Effector memory CD8-positive, alpha-beta T cell (primary cell): ENCODE measurements at places on chromosomes 13 and 19.

DNA sequence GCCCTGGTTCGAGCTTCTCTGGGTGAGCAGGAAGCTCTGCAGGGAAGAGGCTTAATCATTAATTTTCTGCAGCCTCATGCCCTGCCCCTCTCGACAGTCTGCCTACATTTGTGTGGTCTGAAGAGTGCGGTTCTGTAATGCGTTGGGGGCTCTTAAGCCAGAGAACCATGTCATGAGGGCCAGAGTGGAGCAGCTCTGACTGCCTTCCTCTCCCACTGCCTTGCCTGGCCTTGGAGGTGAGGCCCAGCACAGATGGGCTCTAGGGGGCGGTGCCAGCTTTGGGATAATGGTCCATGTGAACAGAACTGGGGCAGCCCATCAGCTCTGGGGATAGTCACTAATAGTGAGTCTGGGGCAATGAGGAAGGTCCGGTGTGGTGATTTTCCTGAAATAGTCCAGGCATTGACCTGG lies 5.7 kb downstream of the FGF9 start:
- DNase-seq: no peak
- peaks cover 22% of the 10 kb centered on the region for H3K4me1 ChIP-seq
- peak overlapping the region; percentile 88 for H3K4me3 ChIP-seq
- H3K27ac ChIP-seq: no peak overlapping the region

DNA sequence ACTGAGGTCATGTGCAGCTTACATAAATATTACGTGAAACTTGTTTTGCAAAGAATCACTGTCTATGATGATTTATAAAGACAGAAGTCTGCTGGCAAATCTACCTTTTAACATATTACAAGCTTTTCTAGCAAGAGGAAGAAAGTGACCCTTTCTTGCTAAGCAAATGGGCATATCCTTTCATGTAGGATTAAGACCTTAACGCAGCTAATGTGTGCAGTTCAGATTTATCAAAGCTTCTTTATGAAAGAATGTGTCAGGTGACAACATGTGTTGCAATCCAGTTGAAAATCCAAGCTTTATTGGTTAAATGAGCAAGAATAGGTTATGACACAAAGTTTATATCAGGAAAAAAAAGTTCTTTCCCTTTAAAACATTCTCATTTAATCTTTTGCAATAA lies 115.6 kb upstream of the NBEA start:
- no peaks in the 10 kb centered on the region for H3K36me3 ChIP-seq
- no peaks in the 10 kb centered on the region for H3K4me1 ChIP-seq
- no peak for DNase-seq
- no peaks in the 10 kb centered on the region for H3K27me3 ChIP-seq
- H3K4me3 ChIP-seq: no peak overlapping the region
- H3K27ac ChIP-seq: no peak overlapping the region

GRCh38 chr19:31315652-31316051 lies 33.6 kb downstream of the TSHZ3 start:
- H3K4me1 ChIP-seq: peaks cover 2% of the 10 kb centered on the region
- no peak for DNase-seq
- no peak overlapping the region for H3K27ac ChIP-seq
- peaks cover 15% of the 10 kb centered on the region for H3K27me3 ChIP-seq

DNA sequence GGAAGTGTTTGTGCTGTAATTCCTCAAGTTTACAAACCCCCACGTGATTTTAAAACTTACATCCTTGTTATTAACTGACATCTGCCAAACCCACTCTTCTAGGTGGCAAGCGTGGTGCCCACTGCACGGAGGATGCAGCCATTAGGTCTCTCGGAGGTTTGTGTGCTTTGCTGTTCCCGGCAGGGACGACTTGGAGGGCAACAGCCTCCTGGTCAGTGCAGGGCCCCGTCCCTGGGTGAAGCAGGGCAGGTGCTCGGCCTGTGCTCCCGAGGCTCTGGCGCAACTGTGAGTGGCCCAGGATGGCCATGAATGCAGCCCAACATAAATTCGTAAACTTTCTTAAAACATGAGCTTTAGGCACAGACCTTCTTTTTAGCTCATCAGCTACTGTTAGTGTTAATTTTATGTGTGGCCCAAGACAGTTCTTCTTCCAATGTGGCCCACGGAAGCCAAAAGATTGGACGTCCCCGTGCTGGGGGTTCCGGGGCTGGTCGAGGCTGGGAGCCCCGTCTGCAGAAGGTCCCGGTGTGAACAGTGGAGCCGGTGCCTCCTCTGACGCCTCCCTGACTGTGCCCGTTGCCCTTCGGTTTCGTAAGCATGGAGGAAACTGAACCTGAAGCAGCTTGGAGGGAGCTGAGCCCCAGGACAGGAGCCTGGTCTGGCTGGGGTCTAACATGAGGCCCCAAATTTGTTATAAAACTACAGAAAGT lies 11.9 kb downstream of the GAS6 start:
- H3K4me1 ChIP-seq: peaks cover 18% of the 10 kb centered on the region
- no peak overlapping the region for H3K27ac ChIP-seq
- H3K36me3 ChIP-seq: no peaks in the 10 kb centered on the region
- H3K4me3 ChIP-seq: no peak overlapping the region

DNA sequence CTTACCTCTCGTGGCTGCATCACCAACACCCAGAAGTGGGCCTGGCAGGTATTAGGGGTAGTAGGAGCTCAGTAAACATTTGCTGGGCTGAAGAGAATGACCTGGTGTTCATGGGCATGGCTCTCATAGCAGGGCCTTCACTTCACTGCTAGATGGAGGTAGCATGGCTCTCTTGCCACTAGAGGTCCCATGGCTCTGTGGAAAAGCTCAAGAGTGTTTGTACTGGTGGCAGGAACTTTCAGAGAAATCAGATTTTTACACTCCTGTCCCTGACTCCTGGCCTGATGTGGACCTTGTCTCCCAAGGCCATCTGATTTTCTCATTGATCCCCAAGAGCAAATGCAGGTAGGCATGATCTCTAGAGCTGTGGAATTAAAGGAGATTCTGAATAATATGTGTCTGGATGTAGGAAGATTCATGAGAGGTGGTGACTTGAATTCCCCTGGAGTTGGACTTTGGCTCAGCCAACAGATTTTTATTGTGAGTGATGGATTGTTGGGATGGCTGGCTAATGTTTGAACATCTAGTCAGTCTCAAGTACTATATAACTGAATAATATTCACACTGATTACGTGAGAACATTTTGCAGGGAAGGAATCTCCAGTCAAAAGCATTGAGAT lies 5.7 kb downstream of the ZNF574 start:
- H3K4me1 ChIP-seq: peaks cover 29% of the 10 kb centered on the region
- peak overlapping the region; percentile 69 for H3K27ac ChIP-seq
- peaks cover 39% of the 10 kb centered on the region for H3K36me3 ChIP-seq
- H3K27me3 ChIP-seq: no peaks in the 10 kb centered on the region
- DNase-seq: no peak

DNA sequence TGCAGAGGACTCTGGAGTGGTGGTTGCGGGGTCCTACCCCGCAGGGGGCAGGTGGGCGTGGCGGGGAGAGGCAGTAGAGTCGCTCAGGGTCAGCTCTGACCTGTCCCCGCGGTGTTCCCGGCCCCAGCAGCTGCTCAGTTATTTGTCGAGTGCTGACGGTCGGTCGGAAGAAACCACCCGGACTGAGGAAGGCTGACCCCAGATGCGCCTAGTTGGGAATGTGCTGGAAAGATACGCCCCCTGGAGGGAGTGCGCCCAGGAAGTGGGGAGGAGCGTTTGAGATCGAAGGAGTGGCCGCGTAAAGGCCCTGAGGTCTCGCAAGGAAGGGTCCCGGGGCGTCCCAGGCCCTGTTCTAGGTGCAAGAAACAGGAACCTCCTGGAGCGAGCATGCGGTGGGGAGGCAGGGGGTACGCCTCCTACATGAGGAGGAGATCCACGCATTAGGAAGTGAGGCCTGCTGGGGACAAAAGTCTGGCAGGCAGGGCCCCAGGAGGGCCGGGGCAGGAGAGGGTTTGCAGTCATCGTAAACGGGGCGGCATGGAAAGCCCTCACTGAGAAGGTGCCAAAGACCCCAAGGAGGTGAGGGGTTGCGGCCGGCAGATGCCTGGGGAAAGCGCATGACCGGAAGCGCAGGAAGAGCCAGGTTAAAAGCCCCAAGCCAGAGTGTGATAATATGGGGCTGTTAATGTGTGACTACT lies 9.2 kb downstream of the CCDC8 start:
- no peak for DNase-seq
- H3K4me3 ChIP-seq: peak overlapping the region; percentile 83
- peak overlapping the region; percentile 44 for H3K27ac ChIP-seq
- H3K27me3 ChIP-seq: peaks cover 89% of the 10 kb centered on the region
- peaks cover 13% of the 10 kb centered on the region for H3K4me1 ChIP-seq

DNA sequence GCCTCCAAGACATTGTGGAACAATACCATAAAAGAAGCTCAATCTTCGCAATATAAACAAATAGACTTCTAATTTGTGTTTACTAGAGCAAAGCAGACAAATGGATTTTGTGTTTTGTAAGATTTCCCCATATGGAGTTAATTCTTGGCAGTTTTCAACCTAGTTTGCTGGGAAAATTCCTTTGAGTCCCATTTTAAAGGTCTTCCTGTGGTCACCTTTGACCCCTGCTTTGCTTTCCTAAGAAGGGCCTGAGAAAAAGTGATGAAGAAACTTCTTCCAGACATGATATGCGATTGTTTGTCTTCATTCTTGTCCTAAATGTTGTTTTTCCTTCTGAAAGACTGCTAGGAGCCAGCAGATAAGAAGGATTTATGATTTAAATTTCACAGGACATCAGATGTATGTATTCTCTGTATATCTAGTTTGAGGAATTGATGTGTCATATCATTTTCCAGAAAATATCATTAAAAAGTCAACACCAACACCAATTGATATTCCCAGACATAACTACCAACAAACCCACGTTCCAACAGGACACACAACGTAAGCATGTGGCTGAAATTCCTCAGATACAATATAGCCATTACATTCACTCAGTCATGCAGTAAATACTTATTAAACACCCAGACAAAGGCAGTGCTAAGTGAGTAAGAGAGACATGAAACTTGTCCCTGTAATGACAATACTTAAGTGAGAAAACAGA lies 276.4 kb downstream of the LHFPL6 start:
- H3K36me3 ChIP-seq: no peaks in the 10 kb centered on the region
- H3K27me3 ChIP-seq: no peaks in the 10 kb centered on the region
- H3K27ac ChIP-seq: no peak overlapping the region
- H3K4me3 ChIP-seq: no peak overlapping the region

DNA sequence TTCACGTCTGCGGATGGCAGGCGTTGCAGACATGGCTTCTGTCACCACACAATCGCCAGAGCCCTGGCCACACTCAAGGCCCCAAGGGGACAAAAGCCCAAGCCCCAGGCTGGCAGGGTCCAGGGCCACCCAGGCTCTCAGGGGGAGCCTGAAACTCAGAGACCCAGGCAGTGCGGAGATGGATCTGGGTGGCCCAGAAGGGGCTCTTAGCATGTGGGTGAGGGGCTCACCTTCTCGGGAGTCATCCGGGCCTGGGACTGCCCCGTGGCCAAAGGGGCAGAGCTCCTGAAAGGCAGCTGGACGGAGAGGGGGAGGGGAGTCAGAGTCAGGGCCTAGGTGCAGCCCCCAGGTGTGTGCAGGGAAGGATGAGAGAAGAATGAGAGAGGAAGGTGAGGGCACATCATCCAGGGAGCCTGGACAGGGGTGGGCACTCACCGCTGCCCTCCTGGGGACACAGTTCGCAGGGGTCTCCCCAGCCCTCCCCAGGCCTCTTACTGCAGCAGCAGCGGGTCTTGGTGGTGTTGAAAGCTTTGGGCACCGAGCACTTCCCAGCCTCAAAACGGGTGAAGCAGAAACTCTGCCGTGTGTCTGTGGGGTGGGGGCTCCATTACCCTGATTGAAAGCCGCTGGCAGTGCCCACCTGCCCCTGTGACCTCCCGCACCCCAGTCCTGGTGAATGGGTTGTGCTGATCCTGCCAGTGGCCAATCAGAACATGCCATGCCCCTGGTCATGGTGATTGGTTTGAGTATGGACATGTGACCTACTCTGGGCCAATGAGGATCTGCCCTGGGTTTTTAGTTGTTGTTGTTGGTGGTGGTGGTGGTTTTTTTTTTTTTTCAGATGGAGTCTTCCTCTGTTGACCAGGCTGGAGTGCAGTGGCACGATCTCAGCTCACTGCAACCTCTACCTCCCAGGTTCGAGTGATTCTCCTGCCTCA lies 37.4 kb downstream of the CCL25 start:
- DNase-seq: no peak
- H3K4me1 ChIP-seq: no peaks in the 10 kb centered on the region
- H3K27me3 ChIP-seq: peaks cover 7% of the 10 kb centered on the region
- H3K36me3 ChIP-seq: no peaks in the 10 kb centered on the region
- no peak overlapping the region for H3K27ac ChIP-seq

DNA sequence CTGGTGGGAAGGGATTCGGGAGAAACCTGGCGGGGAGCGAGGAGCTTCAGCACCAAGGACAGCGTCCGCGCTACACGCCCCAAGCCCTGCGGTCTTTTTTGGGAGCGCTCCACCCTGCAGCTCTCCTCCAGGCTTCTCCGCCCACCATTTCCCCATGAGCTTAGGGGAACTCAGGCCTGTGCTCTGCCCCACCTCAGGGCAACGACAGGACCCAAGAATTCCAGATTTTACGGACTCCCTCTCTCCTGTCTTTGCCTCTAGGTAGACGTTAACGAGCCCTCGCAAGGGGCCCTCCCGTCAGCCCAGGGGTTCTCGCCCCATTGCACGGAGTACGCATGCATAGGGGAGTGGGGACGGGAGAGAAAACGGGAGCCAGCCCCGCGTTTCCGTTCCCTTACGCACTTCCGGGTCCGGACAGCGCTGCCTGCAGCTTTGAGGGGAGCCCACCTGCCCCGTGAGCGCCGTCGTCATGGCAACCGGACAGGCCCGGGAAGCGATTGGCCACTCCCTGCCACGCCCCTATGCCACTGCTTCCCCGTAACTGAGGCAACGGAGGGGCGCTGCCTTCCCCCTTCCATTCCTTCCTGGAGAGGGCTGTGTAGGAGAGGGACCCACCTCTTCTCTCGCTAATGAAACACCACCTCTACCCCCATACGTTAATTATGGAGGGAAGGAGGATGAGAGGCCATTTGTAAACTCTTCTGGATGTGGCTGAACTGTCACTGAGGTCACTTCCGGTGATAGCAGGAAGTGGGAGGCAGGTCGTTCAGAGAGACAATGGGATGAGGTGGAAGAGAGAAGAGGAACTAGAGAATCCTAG lies 20.8 kb downstream of the NOVA2 start:
- H3K36me3 ChIP-seq: no peaks in the 10 kb centered on the region
- peak overlapping the region; percentile 71 for H3K4me3 ChIP-seq
- H3K27me3 ChIP-seq: peaks cover 50% of the 10 kb centered on the region
- peaks cover 5% of the 10 kb centered on the region for H3K4me1 ChIP-seq
- no peak overlapping the region for H3K27ac ChIP-seq

GRCh38 chr19:1882089-1882785 lies 3.1 kb downstream of the ABHD17A start:
- no peaks in the 10 kb centered on the region for H3K27me3 ChIP-seq
- peak overlapping the region; percentile 98 for H3K4me3 ChIP-seq
- peaks cover 62% of the 10 kb centered on the region for H3K36me3 ChIP-seq
- peak; percentile 88 for DNase-seq

DNA sequence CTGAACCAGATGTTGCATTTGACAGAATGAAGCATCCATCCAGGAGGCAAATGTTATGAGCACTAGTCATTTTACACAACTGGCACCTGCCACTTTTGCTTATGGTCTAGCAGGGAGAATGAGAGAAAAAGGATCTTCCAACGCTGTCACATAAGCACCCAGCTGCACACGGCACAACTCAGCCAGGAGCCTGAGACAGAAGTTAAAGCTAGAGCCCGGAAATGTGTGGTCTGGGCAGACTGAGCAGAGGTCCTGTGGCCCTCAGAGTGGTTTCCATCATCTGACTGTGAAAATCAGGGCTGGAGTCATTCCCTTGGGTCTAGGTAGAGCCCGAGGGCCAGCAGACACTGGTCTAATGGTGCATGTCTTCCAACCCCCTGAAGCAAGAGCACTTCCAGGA lies 78.4 kb upstream of the XPO4 start:
- no peaks in the 10 kb centered on the region for H3K27me3 ChIP-seq
- no peak for DNase-seq
- H3K4me3 ChIP-seq: no peak overlapping the region
- peaks cover under 1% of the 10 kb centered on the region for H3K4me1 ChIP-seq
- peaks cover 35% of the 10 kb centered on the region for H3K36me3 ChIP-seq
